ENCODE measurements at places on chromosomes 6 and 20.

GRCh38 chr6:52507557-52508260, 69.2 kb downstream of the TRAM2 start:
- no peak for DNase-seq

DNA sequence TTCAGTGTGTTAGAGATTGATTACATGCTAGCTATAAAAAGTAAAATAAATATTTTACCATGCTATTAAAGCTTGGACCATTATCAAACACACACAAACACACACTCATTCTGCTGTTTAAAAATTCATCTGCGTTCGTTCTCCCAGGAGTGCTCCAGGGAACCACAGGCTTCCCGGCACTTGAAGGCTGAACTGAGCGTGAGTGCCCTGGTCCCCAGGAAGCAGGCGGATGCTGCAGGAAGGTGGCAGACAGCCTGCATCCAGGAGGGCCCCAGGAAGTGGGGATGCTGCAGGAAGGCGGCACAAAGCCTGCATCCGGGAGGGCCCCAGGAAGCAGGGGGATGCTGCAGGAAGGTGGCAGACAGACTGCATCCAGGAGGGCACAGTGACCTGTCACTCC, 147.2 kb upstream of the SNX9 start:
- no peak for DNase-seq

- no peak for DNase-seq
These were observed 71.5 kb downstream of the DLGAP4 start for GRCh38 chr20:36377348-36378326.

DNA sequence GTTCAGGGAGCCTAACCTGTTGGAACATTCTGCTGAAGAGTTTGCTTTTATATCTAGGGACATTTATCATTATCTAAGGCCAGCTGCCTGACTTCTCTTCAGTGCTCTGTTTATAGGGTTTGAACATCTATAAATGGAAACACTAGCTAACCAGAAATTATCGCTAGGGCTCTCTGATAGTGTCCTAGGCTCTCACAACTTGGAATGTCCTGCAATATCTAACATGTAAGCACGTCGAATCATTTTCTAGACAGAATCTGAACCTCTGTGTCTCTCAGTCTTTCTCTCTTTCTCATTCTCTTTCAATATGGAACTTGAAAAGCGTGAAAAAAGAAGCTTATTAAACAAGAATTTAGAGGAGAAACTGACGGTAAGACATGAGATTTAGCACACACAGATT, 92.5 kb upstream of the MLIP start:
- DNase-seq, result no peak

- no peak for DNase-seq
These were observed 9.6 kb downstream of the RSPH4A start for GRCh38 chr6:116625872-116626271.

DNA sequence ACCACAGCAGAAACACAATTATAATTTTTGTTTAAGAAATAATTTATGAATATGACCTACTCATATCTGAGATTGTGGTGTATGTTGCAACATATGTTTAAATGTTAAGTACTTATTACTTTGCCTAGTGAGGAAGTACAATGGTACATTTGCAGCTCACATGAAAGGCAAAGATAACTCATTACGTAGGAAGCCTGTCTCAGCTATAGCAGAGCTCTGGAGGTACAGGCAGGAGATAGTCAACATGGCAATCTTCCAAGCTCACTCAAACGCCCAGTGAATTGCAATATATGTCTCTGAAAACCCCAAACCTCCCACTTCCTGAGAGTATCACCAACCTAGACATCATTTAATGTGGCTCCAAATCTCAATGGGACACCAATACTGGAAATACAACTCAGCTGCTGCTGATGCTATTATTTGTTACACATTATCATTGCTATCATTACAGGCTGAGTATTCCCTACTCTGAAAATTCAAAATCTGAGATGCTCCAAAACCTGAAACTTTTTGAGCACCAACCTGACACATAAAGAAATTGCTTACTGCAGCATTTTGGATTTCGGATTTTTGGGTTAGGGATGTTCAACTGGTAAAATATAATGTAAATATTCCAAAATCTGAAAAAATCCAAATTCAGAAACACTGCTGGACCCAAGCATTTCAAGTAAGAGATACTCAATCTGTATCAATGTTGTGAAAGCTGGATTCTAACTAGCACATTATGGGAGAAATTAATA, 25.1 kb upstream of the GSTA4 start:
- DNase-seq, result peak; percentile 88

GRCh38 chr20:11799281-11799684, 118.4 kb upstream of the BTBD3 start:
- DNase-seq, result no peak

DNA sequence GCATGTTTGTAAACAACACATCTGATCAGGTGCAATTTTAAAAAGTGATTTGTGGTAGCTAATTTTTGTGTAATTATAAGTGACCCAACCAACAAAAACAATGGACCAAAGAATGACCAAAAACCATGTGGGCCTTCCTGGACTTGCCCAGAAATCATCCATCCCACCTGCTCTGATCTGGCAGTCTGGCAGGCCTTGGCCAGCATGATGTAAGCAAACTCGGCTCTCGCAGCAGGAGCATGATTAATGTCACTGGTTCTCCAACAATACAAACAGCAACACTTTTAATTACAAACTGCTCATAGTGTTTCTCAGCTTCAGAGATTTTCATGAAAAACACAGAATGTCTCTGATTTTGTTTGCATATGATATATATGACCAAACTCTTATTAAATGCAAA, 16.1 kb downstream of the TP53INP2 start:
- DNase-seq, result no peak

- no peak for DNase-seq
These were observed 106.9 kb downstream of the IPCEF1 start for GRCh38 chr6:154249499-154250298.

GRCh38 chr20:1863296-1863695, 31.9 kb upstream of the SIRPA start:
- DNase-seq, result no peak

GRCh38 chr6:12208190-12208589, 82.0 kb upstream of the EDN1 start:
- DNase-seq, result no peak

- DNase-seq, result no peak
These were observed 17.3 kb upstream of the PCMTD2 start for GRCh38 chr20:64238115-64238825.

DNA sequence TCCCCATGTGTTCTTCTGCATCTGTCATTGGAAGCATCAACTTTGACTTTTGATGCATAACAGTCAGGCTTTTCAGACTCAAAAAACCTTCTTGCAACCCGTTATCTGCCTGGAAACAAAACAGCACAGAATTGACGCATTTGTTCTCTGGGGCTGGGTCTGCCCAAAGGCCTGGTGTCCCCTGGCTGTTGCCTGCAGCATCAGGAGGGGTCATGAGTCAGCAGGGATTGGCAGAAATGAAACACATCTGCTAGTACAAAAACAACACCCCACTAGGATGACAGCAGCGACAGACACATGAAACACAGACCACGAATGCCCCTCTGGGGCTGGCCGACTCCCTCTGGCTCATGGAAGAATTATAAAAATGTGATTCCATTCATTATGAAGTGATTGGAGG, 157.6 kb upstream of the INSM1 start:
- DNase-seq, result no peak

DNA sequence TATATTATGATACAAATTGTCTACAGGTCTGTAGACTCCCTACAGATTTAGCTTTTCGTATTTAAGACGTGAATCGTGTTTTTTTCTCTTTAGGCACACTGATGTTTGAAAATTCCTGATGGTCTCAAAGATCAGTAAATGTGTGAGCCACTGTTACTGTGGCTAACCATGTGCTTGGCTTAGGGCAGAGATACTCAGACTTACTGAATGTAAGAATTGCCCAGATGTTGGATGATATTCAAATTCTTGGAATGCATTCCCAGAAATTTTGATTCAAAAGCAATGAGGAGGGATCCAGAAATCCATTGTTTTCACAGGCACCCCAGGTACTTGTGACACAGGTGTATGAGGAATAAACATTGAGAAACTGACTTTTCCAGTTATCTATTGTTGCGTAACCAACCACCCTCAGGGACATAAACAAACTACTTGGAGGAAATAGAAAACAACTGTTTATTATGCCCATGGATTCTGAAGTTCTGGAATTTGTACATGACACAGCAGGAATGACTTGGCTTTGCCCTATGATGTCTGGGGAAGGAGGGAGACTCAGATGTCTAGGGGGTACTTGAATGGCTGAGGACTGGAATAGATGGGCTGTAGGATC, 339.6 kb upstream of the CITED2 start:
- no peak for DNase-seq

DNA sequence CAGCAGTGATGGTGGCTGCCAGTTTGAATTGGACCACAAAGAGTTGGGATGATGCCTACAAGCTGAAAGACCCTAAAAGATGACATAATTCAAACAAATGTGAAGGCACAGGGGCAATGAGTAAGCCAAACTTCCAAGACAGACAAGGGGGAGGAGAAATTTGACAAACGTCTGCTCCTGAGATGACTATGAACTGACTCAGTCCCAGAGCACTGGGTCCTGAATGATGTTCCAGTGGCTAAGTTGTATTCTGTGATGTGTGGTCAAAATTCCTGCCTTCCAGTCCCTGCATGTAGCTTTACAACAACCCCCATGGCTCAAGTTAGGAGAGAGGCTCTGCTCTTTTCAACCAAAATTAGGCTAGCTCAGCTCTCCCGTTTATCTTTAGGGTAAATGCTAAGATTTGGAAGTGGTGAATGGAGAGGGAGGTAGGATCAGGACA, 86.1 kb upstream of the SIRPA start:
- DNase-seq, result no peak

DNA sequence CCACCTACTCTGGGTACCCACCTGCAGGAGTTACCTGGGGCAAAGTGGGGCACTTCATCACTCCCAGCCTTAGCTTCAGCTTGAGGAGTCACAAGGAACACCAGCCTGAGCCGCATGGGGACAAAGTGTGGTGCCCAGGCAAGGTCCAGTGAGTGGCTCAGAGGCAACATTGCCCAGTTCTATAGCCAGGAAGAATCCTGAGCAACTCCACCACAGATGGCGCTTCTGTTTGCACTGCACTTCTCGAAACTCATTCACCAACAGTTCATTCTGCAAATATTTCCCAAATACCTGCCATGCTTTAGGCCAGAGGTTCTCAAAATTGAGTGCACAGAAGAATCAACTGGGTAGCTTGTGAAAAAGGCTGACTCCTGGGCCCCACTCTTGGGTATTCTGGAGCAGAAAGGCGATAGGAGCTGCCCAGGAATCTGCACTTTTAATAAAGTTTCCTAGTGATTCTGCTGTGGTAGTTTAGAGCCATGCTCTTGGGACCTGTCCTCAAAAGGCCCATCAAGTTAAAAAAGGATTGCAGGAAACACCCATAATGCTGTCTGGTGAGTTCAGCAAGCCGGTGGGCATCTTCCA, 83.1 kb downstream of the VEGFA start:
- DNase-seq, result no peak

- DNase-seq, result peak; percentile 48
These were observed 2177.4 kb upstream of the DEFB115 start for GRCh38 chr20:29079769-29080690.

- DNase-seq, result no peak
These were observed 128.2 kb downstream of the GPX5 start for GRCh38 chr6:28653876-28654275.

DNA sequence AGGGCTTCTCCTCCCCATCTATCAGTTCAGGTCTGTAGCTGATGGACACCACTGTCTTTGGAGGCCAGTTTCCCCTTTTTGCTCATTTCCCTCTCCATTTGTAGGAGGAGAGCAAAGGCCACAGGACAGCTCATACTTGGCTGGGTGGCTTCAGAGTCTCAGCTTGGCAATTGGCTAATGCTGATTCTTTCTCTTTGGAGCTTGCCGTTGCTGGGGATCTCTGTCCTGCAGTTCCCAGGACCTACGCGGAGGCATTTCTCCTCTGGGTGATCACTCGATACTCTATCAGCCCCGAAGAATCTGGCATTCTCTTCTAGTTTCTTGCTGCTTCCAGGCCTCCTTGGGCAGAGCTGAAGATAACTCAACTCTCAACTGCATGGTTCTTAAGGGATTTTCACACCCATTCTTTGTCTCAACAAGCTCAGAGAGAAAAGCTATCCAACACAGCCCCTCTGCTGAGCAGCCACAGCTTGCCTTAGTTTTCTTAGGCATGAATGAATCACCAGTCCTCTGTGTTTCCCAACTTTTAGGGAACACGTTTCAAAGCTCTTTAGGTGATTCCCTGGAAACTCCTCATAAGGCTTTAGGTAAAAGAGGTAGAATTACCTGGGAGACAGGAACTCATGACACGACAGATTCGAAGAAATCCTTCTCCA, 19.2 kb upstream of the SSR1 start:
- DNase-seq, result no peak

- DNase-seq, result no peak
These were observed 15.4 kb downstream of the BPIFB1 start for GRCh38 chr20:33298391-33298790.

DNA sequence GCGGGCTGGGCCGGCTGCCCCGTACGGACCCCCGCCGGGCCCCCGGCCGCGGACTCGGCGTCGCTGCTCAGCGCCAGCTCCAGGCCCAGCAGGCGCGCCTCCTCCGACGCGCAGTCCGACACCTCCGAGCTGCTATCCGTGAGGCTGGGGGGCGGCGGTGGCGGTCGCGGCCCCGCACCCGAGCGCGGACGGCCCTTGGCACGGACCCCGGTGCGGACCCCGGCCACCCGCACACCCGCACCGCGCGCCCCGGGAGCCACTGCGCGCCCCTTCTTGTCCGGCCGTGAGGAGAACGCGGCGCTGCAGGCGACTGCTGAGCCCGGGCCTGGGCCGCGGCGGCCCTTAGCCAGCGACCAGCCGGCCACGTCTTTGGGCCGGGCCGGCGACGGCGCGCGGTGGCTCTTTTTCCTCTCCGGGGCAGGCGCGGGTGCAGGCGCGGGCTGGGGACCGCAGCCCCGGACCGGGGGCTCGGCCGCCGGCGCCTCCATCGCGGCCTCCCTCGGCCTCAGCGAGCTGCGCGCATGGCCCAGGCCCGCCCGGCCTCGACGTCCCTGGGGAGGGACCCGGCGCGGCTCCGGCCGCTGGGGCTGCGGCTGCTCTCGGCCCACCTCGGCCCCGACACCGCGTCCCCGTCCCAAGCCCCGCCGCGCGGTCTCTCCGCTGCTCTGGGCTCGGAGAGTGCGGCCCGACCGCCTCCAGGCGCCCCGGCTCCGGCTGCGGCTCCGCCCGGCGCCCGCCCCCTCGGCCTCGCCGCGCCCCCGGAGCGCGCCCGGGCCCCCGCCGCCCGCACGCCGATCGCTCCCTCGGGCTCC, 12.9 kb upstream of the TLDC2 start:
- no peak for DNase-seq

DNA sequence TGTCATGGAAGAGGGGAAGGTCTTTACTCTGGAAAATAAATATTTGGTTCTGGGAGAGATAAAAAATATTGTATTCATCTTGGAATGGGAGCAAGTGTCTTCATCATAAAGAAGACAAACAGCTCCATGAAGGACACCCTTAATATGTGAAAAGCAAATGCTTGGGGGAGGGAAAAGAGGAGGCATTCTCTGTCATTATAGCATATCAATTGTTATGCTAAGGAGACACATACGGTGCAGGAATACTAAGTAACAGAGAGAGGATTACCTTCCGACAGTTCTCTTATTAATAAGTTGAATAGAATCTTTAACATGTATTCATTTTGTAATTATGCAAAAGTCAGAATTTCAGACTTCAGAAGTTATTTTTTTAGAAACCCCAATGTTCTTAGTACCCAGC, 634.4 kb downstream of the UTRN start:
- no peak for DNase-seq
